Liver (tissue), 10 donors: ENCODE measurements at places on chromosomes 7 and 10. TPM values are rescaled to one million over a fixed set of nuclear protein-coding genes. Genes with fewer than 3 reads are reported as not detected.
A peak's percentile ranks its signal among the peaks of the same experiment; 100 is the strongest.

SLC26A3 gene
- total RNA-seq, result 0.19 TPM

CFAP46 gene
- 0.59 TPM for total RNA-seq

DNA sequence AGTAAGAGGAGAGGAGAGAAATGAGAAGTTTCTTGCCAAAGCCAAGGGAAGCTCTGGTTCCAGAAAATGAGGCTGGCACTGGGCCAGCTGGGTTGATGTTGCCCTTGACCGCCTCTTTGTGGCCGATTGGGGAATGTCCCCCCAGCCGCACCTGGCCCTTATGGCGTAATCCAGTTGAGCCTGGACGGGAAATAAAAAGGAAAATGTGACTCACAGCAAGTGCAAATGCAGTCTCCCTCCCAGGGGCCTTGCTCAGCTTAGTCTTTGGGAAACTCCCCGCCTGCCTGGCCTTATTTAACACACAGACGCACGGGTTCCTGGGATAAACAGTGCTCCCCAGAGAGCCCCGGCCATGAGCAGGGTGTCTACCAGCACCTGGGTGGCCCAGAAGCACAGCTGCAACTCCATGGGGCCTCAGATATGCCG lies 174.8 kb downstream of the KIAA1217 start:
- no peak overlapping the region for H3K4me3 ChIP-seq
- no peaks in the 10 kb centered on the region for H3K4me1 ChIP-seq
- no peak overlapping the region for H3K27ac ChIP-seq

DNA sequence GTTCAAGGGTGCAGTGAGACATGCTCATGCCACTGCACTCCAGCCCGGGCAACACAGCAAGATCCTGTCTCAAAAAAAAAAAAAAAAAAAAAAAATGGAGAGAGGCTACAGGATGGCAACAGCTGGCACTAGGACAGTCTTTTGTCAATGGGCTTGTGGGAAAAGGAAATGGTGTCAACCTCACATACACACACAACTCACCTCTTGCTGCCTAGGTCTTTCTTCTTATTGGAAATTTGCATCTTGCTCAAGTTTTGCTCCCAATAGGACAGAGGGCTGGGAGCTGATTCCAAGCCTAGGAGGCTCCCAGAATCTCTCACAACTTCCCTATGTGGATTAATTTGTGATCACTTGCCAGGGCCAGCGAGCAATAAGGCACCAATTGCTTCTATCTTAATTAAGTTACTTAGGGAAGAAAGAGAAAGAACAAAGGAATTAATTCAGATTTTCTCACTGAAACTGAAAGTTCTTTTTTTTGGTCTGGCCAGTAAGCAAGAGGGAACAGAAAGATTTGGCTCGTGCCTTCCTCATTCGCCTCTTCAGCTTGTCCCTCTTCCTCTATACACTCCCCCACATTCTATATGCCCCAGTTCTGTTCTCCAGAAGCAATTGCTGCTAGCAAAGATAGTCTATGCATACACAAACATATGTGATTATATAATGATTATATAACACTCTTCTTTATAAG lies 33.8 kb downstream of the MAP3K8 start:
- no peak overlapping the region for H3K27ac ChIP-seq
- H3K4me3 ChIP-seq, result no peak overlapping the region
- H3K36me3 ChIP-seq, result no peaks in the 10 kb centered on the region
- H3K27me3 ChIP-seq, result no peaks in the 10 kb centered on the region

PLAC9 gene
- total RNA-seq, result 0.67 TPM

- no peak overlapping the region for H3K4me3 ChIP-seq
- H3K4me1 ChIP-seq, result no peaks in the 10 kb centered on the region
- no peaks in the 10 kb centered on the region for H3K27me3 ChIP-seq
- H3K27ac ChIP-seq, result no peak overlapping the region
- no peak for DNase-seq
Observed at GRCh38 chr7:125098377-125098970, 168.8 kb upstream of the POT1 start.

TMEM140 gene
- total RNA-seq, result 34.3 TPM

LIPK gene
- not detected for total RNA-seq

DNA sequence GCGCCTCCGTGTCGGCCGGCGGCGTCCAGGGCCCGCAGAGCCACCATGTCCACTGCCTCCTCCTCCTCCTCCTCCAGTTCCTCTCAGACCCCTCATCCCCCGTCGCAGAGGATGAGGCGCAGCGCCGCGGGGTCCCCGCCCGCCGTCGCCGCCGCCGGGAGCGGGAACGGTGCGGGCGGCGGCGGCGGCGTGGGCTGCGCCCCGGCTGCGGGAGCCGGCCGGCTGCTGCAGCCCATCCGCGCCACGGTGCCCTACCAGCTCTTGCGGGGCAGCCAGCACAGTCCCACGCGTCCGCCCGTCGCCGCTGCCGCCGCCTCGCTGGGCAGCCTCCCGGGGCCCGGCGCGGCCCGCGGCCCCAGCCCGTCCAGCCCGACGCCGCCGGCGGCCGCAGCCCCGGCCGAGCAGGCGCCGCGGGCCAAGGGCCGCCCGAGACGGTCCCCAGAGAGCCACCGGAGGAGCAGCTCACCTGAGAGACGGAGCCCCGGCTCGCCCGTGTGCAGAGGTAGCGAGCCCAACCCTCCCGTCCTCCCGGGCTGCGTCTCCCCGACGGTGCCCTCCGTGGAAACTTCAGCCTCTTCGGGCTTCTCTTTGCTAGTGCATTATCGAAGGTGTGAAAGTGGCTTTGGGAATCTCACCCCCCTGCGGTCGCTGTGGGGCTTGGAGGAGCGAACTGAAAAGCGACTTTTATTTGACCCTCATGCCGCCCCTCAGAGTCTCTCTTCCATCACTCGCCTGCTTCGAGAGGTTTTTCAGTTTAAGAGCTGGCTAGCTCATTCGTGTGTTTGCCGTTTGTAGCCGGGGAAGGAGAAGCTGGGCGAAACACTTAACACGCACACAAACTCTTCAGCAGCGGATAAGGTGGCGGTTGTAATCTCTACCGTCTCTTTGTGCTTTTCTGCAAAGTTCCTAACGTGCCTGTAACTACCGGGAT lies 975 bp downstream of the GLCCI1 start:
- no peaks in the 10 kb centered on the region for H3K36me3 ChIP-seq
- H3K4me1 ChIP-seq, result no peaks in the 10 kb centered on the region
- H3K27me3 ChIP-seq, result no peaks in the 10 kb centered on the region

TUBB8 gene
- not detected for total RNA-seq

IGF2BP3 gene
- total RNA-seq, result 28.4 TPM

CRHR2 gene
- total RNA-seq, result not detected

DNA sequence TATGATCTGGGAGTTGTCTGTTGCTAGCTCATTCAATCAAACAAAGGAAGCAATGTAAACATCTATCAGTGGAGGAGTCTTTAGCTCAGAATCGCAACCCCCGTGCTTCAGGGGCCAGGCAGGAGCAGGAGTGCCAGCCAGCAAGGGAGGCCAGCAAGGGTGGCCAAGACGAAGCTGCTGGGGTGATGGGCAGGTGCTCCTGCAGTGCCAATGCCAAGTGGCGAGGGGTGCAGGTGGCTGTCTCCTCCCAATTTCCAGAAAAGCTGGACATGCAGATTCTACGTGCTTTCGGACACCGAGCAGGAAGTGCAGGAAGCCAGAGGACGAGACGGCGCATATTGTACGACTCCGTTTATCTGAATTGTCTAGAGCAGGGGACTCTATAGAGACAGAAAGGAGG lies 48.1 kb upstream of the EBF3 start:
- H3K27ac ChIP-seq, result no peak overlapping the region
- H3K36me3 ChIP-seq, result no peaks in the 10 kb centered on the region
- no peak overlapping the region for H3K4me3 ChIP-seq
- DNase-seq, result no peak
- no peaks in the 10 kb centered on the region for H3K4me1 ChIP-seq

GRCh38 chr10:12925845-12926244 lies 75.7 kb downstream of the CCDC3 start:
- no peak overlapping the region for H3K27ac ChIP-seq
- DNase-seq, result peak; percentile 19
- no peaks in the 10 kb centered on the region for H3K36me3 ChIP-seq
- H3K4me1 ChIP-seq, result no peaks in the 10 kb centered on the region
- H3K4me3 ChIP-seq, result no peak overlapping the region

DNA sequence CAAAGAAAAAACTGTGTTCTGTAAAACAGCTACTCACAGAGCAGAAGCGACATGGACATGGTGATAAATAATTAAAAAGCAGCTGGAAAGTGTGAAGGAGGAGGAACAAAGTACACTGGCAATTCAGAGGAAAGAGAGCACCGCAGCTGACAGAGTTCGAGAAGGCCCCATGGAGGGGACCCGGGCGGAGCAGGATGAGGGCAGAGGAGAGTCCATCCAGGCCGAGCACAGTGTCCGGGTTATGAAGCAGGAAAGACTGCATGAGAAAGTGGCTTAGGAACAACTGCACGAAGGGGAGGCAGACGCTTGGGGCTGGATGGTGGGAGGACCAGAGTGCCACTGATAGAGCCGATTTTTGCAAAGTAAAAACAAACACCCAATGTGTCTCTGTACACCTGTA lies 185.5 kb downstream of the ZMYND11 start:
- DNase-seq, result no peak
- H3K27me3 ChIP-seq, result no peaks in the 10 kb centered on the region
- no peak overlapping the region for H3K4me3 ChIP-seq
- no peaks in the 10 kb centered on the region for H3K4me1 ChIP-seq
- H3K27ac ChIP-seq, result no peak overlapping the region
- peaks cover 9% of the 10 kb centered on the region for H3K36me3 ChIP-seq

DNA sequence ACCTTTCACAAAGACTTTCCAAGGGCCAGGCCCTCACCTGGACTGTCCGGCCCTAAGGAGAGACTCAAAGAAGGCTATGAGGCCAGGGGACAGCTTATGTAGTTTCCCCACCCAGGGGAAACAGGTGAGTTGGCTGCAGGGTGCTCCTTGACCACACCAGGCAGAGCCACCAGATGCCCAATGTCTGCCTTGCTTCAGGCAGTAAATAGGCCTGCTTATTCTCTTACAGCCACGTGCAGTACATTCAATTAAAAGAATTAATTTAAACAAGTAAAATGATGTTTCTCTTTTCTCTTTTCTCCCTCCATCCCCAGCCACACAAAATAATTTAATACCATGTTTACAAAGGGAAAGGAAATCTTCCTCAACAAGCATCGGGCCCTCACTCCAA lies 66.6 kb upstream of the ABLIM1 start:
- no peak for DNase-seq
- no peak overlapping the region for H3K27ac ChIP-seq

DNA sequence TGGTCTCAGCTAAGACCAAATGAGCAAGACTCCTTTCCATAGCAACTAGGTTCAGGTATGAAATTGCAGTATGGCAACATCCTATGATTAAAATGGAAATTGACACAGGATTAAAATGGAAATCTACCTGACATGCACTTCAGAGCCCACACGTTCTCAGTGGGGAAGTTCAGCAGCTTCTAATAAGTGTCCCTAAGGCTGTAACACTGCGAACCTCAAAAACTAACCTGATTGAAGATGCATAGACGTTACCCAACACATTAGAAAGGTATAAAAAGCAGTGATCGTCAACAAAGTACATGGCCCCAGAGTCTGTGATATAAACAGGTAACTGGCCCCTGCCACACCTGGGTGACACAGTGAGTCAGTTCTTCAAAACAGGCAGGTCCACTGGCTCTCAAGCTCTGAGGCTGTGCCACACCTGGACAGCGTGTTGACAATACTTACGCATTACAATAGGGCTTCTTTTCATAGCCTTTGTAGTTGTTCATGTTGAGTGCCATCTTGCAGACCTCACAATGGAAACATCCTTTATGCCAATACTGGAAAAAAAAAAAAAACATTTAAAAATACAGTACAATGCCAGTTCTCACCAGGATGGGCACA lies 274.9 kb upstream of the NEBL start:
- H3K4me1 ChIP-seq, result peaks cover 9% of the 10 kb centered on the region
- H3K27ac ChIP-seq, result no peak overlapping the region
- no peaks in the 10 kb centered on the region for H3K36me3 ChIP-seq
- H3K4me3 ChIP-seq, result peak overlapping the region; percentile 53
- DNase-seq, result no peak
- no peaks in the 10 kb centered on the region for H3K27me3 ChIP-seq

DNA sequence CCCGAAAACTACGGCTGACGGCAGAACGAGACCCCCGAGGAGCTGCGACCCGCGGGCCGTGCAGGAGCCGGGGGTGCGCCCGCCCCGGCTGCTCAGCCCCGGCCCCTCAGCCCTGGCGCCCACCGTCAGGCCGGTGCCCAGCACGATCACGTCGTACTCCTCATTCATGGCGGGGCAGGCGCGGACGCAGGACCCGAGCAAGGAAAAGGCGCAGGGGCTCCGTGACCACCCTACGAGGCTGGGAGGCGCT lies 218 bp downstream of the GDI2 start:
- DNase-seq, result no peak
- no peaks in the 10 kb centered on the region for H3K27me3 ChIP-seq
- H3K4me3 ChIP-seq, result peak overlapping the region; percentile 93
- peak overlapping the region; percentile 100 for H3K27ac ChIP-seq

MRLN gene
- not detected for total RNA-seq
